NCI-H1417 (cell line): ENCODE measurements at places on chromosomes 2 and 18.
A peak's percentile ranks its signal among the peaks of the same experiment; 100 is the strongest.

- no peak for DNase-seq
Observed at GRCh38 chr2:74694281-74694680, 40.2 kb downstream of the SEMA4F start.

DNA sequence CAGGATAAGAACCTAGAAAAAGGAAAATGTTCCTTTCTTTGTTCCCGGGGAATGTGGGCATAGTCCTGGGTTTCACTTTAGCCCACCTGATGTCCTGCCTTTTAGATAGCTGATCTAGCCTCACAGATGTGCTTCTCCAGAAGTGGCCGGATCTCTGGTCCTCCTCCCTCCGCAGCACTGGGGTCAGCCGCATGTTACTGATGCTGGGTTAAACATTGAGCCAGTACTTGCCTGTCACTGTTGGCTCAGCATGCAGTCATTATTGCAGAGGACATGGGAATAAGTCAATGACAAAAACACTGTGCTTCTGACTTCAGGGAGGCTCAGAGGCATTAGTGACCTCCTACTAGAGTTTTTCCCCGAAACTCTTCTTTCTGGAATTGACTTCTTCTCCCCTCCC is 27.6 kb downstream of the NCK2 start:
- no peak for DNase-seq

GRCh38 chr18:42996824-42997223 is 118.7 kb downstream of the RIT2 start:
- no peak for DNase-seq

DNA sequence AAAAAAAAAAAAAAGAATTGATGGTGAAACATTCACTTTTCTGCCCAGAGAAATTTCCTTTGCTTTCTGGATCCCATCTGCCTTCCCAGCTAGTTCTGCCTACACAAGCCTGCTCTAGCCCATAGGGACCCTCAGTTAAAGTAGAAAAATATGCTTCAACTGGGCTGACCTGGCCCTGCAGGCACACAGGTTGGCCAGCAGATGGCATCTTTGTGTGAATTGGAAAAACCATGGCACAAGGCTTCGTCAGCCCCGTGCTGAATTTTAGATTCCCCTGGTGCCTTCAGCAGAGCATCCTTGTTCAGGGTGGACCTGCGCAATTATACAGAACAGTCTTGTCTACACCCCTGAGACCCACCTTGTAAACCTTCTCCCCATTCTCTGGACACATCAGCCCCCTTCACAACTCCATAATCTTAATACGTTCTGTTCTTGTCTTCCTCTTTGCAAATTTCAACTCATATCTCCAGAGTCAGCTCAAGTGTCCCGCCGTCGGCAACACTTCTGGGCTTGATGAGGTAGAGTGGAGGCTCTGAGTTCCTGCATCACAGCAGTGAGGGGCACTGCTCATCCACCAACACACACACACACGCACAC is 114.5 kb downstream of the INSIG2 start:
- peak; percentile 13 for DNase-seq

GRCh38 chr2:196239622-196240587 is 68.5 kb upstream of the STK17B start:
- DNase-seq = no peak

GRCh38 chr2:1769703-1770422 is 25.5 kb upstream of the PXDN start:
- DNase-seq = peak; percentile 58

DNA sequence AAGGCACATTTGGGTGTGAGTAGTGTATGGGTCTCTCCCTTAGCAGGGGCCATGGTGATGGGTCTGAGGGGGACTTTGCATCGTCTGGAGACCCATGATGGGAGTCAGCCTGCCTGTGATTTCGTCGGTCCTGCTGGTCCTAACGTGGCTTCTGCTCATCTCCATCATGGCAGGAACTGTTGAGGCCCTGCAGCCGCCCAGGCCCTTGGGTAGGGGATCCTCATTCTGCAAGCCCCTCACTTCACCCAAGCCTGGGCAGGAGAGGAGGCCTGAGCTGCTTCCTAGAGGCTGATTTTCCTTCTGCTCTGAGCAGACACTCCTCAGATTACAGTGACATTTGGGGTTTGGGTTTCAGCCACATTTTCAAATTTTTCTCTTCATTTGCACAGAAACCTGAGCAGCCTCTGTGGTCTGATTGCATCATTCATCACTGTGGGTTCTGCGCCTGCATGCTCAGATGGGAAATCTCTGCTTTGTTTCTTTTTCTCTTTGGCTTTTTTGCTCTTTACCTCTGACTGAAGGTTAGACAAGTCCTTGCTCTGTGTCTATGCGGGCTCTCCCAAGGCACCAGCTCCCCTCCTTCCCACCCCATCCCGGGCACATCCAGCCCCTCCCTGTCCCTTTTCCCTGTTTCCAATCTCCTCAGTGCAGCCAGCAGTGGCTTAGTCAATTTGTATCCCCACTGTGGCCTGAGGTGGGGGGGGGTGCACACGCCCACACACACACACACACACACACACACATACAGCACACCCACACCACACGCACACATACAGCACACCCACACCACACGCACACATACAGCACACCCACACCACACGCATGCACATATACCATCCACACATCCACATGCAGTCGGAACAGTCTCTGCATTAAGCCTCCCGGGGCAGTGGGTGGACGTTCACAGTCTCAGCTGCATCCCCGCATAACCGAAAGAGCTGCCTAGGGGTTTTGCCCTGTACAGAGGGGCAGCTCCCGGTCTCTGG is 305.4 kb upstream of the HS6ST1 start:
- no peak for DNase-seq

- no peak for DNase-seq
Observed at GRCh38 chr2:16114836-16115235, 174.5 kb downstream of the MYCN start.

- no peak for DNase-seq
Observed at GRCh38 chr18:68707646-68708045, 7.3 kb downstream of the TMX3 start.

DNA sequence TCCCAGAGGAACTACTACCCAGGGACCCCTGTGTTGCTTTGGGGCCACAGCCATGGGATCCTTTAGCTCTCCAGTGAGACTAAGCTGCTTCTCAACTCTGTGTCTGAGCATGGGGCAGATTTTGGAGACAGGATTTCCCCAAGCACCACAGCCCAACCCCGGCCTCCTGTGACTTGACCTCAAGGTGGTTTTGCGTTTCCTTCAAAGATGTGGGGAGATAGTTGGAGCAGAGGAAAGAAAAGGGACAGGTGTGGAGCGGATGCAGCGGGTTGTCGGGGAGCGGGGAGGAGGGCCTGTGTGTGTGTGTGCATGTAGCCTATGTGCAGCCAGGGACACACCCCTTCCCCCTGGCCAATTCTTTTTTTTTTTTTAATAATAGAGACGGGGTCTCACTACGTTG is 10.2 kb downstream of the ARID5A start:
- DNase-seq = no peak

GRCh38 chr2:119548516-119549120 is 4.4 kb downstream of the CFAP221 start:
- no peak for DNase-seq

DNA sequence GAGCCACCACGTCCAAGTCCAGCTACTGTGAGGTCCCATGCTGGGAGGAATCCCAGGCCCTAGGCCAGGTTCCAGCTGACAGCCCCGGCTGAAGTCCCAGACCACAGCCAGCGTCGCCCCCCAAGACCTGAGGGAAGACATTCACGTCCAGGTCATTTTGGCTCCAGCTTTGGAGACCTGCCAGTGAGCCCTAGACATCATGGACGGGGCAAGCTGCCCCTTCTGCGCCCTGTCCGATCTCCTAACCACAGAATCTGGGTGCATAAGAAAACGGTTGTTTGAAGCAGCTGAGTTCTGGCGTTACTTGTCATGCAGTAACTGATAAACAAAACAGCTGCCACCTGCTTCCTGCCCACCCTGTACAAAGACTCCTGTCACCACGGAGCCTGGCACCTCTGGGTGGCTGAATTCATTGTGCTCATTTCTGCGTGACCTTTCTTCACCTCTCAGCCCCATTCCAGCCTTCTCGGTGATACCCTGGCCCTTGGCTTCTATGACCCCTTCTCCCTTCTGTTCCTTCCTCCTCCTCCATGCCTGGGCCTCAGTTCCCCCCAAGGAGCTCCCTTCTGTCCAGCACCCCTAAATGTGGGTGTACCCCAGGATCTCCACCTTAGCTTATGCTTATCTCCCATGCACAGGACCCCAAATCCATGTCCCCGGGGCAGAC is 72.6 kb upstream of the SMAD7 start:
- no peak for DNase-seq

DNA sequence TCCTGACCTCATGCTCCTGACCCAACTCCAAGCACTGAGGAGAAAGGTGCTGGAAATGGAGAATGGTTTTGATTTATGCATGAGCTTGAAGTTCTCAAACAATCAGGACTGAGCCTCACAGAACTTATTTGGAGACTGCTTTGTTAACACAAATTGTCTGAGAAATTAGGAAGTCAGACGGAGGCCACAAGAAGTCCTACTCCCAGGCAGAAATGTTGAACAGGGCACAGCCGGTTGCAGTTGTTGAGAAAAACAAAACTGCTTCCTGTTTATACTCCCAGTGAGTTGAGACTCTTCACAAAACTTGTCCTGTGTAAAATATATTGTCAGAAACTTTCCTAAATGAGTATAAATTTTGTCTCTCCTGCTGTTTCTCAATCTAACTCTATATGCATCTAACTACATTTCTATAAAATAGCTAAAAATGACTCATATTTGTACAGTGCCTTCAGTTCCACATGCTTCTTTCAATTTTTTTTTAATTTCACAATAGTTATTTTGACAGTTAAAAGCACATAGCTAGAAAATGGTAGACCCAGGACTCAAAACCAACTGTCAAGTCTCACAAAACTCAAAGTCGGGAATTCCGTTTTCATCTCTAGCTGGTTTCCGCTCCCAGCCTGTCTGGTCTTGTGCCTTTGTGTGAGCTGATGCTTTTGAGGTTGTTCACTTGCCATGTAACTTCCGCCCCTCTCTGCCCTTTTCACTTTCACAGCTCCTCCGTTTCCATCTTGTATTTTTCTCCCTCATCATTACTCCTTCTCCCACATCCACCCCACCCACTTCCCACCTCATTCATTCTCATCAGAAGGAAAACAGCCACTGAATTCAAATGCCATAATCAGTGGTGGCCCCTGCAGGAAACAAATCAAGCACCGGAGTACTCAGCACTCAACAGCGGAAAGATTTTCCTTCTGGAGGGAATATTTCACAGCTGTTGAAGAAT is 215.0 kb downstream of the SUCLG1 start:
- DNase-seq = no peak

DNA sequence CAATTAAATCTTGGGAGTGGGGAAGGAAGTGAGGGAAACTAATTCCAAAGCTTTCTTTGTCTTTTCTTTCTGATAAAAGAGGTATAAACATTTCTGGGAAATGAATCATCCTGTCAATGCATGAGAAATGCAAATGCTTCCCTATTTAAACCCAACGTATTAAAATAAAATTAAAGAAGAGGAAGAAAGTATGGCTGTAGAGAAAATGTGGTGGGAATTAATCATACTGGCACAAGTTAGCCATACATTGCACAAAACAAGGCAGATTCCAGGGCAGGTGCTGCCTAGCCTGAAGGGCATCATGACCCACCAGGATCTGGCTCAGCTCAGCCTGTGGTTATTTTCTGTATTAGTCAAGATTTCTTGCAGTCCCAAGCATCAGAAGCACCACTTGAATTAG is 338.0 kb downstream of the NYAP2 start:
- DNase-seq = no peak

DNA sequence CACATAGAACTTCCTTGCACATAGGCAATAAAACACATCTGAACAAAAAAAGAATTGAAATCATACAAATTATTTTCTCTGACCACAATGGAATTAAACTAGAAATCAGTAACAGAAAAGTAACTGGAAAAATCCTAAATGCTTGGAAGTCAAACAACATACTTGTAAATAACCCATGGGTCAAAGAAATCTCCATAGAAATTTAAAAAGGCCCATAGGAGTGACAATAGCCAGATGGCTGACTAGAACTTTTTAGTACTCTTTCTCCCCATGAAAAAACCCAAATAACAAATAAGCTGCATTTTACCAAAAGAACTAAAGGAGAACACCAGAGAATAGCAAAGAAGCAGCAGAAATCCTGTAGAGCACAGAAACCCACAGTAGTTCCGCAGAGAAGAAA is 139.2 kb upstream of the COL3A1 start:
- DNase-seq = no peak

DNA sequence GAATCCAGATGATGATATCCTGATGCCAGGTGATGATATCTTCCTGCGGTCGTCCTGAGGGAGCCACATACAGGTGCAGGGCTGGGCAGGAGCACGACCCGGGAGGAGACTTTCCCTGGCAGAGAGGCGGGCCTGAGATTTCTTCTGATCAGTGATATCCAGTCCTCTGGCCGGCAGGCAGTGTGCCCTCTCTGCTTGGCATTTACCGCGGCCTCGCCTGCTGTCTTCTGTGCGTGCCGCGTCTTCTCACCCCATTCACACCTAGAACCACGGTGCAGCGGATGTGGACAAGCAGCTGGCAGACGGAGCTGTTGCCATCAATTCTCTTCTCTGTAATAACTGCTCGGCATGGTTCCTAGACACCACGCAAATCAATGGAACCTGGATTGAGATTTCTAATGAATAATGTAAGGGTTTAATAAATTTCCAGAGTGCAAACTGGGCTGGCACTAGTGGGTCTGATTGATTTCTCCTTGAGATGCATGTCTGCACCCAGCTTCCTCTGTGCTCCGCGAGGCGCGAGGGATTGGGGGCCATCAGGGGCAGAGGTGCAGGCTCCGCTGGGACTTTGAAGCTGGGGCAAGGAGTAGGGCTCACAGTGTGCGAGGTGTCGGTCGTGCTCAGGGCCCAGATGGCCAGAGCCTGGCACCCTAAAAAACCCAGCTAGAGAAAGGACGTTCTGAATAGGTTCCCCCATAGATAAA is 208.9 kb upstream of the HDAC4 start:
- DNase-seq = no peak

DNA sequence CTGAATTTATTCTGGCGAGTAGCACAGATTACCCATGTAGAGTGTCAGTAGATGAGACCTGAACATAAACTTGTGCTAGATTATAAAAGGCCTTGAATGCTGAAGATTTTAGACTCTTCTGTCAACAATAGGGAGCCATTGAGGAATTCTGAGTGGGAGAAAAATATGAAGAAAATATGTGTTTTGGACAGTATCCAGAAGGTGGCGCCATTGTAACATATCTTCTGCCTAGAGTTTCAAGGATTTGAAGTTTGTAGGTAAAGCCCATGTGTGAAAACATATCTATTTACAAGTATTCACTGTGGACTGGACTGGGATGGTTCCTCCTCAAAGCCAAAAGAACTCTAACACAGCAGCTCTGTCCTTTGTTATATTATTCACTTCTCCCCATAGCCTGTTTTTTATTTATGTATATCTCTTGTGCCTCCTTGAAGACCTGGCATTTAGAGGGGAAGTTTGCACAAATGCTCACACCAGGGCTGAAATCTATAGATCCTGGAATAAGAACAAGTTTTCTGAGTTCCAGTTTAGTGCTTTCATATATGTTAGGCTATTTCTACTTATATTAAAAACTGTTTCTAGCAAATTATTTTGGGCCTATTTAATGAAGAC is 124.9 kb downstream of the RDH14 start:
- peak; percentile 33 for DNase-seq
